MM.1S (cell line): ENCODE measurements at places on chromosomes 3 and 15.

DNA sequence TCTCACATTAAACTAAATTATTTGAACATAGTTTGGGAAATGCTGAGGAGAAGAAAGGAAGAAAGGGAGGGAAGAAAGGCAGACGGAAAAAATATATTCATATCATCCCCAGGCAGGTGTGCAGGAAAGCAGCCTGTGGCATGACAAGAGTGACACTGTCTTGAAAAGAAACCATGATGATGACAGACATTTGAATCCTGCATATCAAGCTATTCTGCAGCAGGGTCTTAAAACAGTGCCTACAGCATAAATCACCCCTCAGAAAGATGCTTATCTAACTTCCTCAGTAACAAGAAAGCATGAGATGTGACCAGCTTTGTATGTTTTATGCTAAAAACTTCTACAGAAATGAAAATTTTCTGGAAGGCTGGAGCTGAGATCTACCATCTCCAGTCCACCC is 144.5 kb upstream of the GRM7 start:
- no peak for DNase-seq

DNA sequence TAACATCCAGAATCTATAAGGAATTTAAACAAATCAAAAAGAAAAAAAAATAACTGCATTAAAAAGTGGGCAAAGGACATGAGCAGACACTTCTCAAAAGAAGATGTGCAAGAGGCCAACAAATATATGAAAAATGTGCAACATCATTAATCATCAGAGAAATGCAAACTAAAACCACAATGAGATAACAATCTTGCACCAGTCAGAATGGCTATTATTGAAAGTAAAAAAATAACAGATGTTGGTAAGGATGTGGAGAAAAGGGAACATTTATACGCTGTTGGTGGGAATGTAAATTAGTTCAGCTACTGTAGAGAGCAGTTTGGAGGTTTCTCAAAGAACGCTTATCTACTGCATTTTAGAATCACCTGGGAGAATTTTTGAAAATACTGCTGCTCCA is 186.1 kb downstream of the OTOL1 start:
- DNase-seq = peak; percentile 48

DNA sequence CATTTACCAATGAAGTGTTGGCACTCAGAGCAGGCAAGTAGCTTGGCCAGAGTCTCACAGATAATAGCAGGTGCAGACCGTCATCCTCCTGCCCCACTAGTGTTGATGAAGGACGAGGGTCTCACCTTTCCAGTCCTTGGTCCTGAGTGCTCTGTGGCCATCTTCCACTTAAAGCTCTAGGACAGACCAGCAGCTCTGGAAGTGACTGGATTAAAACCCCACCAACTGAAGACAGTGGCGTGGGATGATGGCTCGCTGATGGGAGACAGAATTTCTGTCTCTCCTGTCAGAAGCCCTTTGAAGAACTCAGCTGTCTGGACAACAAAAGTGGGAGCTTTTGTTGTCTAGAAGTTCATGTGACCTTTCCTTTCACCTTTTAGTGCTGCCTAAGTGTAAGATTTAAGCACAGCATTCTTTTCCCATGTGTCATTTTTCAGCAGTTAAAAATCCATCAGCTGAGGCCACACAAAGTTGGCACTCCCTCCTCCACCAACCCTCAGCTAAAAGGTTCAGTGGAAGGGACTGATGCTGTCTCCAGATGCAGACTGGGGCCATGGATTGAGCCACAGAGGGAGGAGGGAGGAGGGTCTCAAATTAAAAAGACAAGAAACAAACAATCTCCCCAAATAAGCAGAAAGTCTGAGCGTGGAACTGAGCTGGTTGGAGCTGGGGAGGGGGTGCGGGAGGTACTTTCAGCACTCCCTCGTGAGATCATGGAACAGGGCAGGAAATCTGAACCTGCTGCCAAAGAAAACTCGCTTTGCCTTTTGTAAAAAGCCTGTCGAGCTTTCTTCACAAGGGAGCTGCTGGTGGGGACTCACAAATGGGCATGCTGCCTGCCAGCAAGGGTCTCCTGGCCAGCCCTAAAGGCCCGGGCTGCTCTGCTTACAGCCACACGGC is 148.5 kb upstream of the CTDSPL start:
- DNase-seq = no peak

DNA sequence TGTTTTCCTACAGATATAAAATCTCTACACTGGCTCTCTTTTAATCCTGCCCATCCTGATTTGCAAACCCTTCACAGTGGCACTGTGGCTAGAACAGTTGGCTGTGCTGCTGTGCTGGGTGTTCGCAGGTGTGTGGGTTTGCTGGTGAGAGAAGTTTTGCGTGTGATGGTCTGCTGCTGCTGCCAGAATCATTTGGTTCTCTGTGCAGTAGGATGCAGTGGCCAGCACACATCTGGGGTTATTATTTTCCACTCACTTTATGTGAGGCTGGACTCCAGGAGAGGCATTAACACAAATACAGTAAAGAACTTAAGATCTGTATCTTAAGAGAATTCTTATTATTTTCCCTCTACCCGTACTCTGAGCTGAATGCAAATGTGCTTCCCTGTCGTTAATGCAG is 16.0 kb upstream of the PSMD6 start:
- DNase-seq = no peak

- no peak for DNase-seq
Observed at GRCh38 chr3:102114264-102114979, 265.1 kb downstream of the NFKBIZ start.

- DNase-seq = no peak
Observed at GRCh38 chr3:119500901-119501300, 2.6 kb downstream of the TIMMDC1 start.

- DNase-seq = no peak
Observed at GRCh38 chr15:92578096-92578835, 77.3 kb downstream of the FAM174B start.

DNA sequence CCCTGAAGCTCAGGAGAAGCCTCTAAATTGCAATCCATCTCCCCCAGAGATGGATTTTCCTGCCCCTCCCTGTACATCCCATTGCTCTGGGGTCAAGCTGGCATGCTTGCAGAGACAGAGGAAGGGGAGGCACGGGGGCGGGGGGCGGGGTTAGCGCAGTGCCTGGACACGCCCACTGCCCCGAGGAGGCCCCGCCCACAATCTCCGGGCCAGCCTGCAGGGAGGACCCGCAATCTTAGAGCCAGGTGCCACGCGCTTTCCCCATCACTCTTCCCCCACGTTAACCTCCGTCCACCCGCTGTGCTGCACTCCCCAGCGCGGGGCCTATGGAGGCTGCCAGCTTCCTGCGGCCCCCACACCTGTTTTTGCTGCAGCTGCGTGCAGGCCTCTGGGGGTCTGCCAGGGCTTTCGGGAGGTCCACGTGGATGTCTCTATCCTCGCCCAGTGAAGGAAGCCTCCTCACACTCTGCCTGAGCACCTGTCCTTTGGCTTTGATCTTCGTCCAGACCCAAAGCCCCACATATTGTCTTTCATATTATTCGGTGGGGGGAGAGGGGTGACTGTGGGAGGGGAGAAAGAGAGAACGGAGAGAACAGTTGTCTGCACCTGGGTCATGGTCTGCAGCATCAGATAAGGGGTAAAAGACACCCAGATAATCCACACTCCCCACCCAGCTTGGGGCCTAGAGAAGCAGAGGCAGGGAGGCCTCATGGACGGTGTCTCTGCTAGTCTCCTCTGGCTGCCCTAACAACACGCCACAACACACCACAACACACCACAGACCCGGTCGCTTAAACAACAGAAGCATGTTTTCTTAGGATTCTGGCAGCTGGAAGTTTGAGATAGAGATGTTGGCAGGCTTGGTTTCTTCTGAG is 118.0 kb upstream of the MEF2A start:
- no peak for DNase-seq

DNA sequence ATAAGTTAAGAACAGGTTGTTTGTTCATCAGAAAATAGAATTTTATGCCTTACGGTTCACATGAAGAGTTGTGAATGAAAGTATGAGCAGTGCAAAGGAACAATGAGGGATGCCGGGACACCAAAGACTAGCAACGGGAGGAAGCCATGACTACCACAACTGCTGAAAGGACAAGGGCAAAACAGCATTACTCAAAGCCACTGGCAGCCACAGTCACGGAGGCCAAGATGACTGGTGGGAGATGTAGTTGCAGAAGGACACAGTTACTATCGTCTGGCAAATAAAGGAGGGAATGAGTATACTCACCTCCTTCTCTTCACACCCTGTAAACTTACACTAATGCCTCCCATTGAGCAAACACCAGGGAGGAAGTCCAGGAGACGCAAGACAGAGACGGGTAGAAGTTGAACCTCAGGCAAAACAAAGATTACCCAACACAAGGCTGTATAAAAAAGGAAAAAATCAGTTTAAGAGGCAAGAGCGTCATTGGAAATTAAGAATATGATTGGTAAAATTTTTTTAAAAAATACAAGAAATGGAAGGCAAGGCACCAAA is 675.5 kb downstream of the FHIT start:
- DNase-seq = no peak

GRCh38 chr15:22240986-22241385 is 160.7 kb downstream of the OR4M2 start:
- DNase-seq = no peak

- no peak for DNase-seq
Observed at GRCh38 chr3:190303884-190304283, 18.4 kb downstream of the CLDN1 start.

DNA sequence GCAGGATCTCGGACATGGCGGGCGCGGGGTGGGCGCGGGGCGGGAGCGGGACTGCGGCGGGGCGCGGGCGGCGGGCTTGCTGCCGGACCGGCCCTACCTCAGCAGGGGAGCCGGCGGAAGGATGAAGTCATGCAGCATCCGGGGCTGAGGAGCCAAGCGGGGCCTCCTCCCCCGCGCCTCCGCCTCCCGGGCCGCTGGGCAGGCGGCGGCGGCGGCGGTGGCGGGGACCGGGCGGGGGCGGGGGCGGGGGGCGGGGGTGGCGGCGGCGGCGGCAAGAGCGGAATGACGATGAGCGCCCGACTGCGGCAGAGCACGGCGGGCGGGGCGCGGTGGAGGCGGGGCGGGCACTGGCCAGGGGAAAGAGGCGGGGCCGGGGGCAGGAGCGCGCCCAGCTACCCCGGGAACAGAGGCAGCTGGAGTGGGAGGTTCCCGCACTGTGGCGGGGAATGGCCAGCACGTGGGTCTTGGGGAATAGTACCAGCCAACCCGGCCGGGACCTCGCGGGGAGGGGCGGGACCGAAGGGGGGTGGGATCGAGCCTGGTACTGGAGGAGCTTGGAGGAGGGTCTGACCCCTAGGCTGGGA is at the start of gene CAMK2N2:
Gene CAMK2N2, minus strand, starts transcription at position 284 of the 584 bp plus-strand sequence. Its CDS starts 268 bp downstream, at position 16.
- peak; percentile 68 for DNase-seq

DNA sequence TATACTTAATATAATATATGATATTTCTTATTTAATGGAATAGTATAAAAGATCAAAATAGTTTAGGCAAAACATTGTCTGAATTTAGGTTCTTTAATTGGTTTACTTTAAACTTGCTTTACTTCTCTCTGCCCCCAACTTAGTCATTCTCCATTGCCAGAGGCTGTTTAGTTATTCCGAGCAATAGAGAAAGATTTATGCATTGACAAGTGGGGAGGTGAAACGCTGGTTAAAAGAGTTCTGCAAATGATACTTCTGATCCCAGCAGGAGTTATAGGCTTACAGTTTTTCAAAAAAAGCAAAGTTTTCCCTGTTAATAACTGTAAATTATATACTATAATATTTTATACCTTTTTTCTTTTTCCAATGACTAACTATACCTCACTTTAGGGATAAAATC is 145.4 kb downstream of the EPHA3 start:
- DNase-seq = no peak

DNA sequence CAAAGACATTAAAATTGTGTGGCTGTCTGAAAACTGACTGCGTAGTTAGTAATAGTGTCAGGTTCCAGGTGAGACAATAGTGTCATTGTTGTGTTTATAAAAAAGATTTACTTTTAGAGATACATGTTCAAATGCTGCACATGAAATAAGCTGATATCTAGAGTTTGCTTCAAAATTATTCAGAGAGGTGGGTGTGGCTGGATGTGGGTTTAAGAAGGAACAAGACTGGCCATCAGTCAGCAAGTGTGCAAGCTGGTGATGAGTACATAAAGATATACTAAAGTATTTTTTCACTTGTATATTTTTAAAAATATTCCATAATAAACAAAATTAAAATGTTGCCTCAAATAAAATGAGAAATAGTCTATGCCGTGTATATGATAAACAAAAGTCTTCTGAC is 190.6 kb downstream of the ARRDC4 start:
- no peak for DNase-seq

GRCh38 chr15:52559575-52559974 is 9.3 kb downstream of the ARPP19 start:
- DNase-seq = no peak

DNA sequence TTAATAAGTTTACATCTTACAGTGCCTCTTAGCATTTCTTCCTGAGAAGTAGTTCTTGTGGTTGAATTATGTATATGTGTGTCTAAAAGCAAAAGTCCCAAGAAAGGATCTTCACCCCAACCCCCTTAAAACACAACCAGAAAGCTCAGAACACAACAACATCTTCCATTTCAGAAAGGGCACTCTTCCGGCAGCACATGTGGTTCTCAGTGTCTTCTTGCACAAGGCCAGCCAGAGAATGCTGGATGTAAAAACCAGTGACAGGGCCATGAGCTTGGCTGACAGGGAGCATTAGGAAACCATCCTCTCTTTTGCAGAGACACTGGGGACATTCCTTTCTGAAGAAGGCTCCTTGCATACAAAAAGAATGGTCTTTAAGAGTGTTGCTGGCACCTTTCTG is 45.0 kb downstream of the EEFSEC start:
- no peak for DNase-seq

DNA sequence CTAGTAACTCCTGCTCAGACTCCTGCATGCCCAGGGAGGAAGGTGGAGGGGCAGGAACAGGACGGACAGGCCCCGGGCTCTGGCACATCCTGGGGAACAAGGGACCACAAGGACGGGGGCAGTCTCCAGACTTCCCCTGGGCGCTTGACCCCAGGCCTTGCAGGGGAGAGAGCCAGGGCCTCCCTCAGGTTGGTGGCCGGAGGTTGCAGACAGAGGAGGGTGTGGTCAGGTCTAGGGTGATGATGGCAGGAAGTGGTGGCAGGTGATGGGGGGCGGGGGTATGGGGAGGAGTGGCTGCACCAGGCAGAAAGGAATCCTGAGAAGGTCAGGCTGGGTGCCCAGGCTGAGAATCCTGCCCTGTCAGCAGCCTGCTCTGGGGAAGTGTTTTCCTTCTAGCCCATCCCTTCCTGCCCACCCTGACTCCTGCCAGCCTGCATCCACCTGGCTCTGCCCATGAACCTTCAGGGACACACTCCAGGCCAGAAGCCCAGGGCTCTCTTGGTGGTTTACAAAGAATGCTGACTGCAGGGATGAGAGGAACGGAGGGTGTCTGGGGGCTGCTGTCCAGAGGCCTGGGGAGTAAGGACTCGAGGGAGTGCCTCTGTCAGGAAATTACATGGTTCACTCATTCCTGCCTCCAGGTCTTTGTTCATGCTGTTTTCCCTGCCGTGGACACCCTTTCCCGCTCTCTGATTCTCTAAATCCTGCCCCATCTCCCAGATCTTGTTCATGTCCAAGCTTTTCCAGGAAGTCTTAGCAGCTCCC is 15.8 kb downstream of the LOXL1 start:
- DNase-seq = peak; percentile 38

DNA sequence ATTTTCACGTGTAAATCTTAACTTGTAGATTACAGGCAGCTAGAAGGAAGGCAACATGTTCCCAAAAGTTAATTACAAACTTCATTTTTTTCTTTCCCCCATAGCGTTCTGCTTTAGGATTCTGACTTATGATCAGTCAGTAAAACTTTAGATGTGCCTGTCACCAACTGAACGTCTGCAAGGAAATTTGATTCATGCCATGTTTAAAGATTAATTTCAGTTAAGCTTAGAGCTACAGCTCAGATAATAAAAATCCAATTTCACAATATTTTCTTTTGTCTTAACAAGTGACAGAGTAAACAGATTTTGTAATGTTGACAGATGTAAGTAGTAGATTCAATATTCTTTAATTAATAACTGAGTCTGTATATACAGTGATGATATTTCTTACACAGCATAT is 253.1 kb downstream of the NFKBIZ start:
- DNase-seq = no peak
